Thyroid gland (tissue), 4 donors: ENCODE measurements at places on chromosomes 3 and 15.

DNA sequence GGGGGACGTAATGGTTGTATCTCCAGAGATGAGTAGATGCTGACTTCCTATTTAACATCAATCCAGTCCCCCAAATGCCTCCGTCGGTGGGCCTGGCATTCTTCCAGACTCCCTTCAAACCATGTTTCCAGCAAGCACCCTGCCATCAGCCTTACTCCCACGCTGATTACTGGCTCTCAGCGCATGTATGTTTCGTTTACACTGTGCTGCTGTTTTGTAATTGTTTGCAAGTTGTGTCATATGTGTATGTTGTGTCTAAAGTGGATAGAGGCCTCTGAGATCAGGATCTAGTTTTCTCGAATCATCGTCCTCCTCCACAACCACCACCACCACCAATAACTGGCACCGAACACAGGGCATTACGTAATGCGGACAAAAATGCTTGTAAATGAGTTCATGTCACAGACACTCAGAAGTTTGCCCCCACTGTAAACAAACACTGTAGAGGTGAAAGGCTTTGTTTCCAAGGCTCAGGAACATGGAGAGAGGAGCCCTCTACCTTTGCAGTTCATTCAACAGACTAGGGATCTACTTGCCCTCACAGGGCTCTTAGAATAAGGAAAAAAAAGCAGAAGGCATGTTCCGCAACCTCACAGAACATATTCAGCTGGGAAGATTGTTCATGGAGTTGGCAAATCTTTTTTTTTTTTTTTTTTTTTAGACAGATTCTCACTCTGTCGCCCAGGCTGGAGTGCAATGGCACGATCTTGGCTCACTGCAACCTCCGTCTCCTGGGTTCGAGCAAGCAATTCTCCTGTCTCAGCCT, 46.1 kb upstream of the SEMA4B start:
- no peak for DNase-seq

- DNase-seq: no peak
Observed at GRCh38 chr3:182889948-182890629, 90.2 kb downstream of the DCUN1D1 start.

DNA sequence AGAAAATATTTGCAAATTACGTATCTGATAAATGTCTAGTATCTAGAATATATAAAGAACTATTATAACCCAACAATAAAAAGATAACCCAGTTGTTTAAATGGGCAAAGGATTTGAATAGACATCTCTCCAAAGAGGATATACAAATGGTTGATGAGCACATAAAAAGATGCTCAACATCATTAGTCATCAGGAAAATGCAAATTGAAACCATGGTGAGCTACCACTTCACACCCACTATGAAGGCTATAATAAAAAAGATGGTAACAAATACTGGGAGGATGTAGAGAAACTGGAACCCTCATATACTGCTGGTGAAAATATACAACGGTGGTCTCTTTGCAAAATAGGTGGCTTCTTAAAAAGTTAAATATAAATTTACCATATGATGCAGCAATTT, 28.0 kb downstream of the RAD51 start:
- DNase-seq: no peak

GRCh38 chr3:119891944-119892721, 110.2 kb downstream of the NR1I2 start:
- peak; percentile 8 for DNase-seq
